ENCODE measurements at places on chromosomes 7 and 10.

- no peak for DNase-seq
Observed at GRCh38 chr7:150307904-150308303, 15.3 kb upstream of the LRRC61 start.

DNA sequence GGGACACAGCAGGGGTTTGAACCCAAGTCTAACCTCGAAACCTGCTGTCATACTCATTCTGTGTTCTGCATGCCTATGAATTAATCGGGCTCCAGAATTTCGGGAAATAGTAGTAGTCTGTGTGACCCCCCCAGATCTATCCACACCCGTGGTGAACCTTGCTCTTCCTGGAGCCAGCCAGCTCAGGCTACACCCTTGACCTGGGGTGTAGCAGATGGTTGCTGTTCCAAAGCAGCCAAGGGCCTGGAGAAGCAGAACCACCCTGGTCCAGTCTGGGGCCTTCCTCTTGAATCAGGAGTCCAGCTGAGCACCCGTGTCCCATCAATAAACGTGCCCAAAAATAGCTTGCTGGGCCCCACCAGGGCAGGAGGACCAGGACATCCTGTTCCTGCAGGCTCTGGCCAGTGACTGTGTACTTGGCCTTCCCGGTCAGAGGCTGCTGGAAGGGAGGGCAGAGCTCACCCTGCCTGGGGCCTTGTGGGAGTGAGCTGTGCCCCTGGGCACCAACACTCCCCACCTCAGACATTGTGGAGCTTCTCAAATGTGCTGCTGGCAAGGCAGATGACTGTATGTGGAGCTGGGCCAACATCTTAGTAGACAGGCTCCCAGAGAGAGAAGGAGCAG, 101.2 kb upstream of the ZNF716 start:
- DNase-seq = no peak

GRCh38 chr7:44188480-44189225, 586 bp downstream of the GCK start:
- no peak for DNase-seq

DNA sequence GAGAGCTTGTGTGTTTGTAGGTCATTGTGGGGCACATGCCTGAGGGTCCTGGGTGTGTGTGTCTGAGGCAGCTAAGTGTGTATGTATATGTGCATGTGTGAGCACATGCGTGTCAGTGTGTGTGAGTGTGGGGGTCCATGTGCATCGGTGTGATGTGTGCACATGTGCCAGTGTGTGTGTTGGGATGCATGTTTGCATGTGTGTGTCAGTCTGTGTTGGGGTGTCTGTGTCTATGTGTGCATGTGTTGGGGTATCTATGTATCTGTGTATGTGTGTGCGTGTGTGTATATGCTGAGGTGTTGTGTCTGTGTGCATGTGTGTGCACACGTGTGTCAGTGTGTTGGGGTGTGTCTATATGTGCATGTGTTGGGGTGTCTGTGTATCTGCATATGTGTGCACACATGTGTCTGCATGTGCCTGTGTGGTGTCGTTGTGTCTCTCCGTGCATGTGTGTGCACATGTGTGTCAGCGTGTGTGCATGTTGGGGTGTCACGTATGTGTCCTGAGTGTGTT, 33.3 kb downstream of the PWWP2B start:
- DNase-seq = no peak

GRCh38 chr7:21617916-21618390, 75.1 kb downstream of the DNAH11 start:
- no peak for DNase-seq

DNA sequence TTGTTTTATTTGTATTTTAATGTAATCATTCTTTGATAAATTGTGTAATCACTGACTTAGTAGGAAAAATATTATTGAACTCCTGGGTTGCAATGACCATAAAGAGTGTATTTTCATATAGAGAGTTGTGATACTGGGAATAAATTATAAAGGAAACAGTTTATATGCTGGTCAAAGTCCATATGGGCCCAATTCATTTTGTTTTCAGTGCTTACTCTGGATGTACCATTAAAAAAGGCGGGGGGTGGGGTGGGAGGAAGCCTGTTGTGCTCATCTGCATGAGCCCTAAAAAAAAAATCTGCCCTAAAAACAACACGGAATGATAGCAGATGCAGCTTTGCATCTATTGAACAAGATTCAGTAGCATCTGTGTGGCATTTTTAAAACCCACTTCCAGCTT, 114.2 kb downstream of the BTRC start:
- DNase-seq = no peak

GRCh38 chr7:140619176-140619575, 21.4 kb downstream of the DENND2A start:
- DNase-seq = no peak

- DNase-seq = peak; percentile 89
Observed at GRCh38 chr7:191981-192649, at the start of gene FAM20C. TSS of gene FAM20C (plus strand) at chr7:192571. CDS start at chr7:193200, 629 bp downstream.
